RKO (cell line): ENCODE measurements at places on chromosomes 2 and 18.

GRCh38 chr18:74328206-74328605 is 12.6 kb downstream of the C18orf63 start:
- no peak for DNase-seq

- DNase-seq: no peak
Observed at GRCh38 chr2:105580216-105580615, 164.5 kb upstream of the NCK2 start.

- peak; percentile 36 for DNase-seq
Observed at GRCh38 chr2:88654714-88655113, 27.4 kb upstream of the EIF2AK3 start.

GRCh38 chr2:202102425-202103000 is 29.5 kb downstream of the KIAA2012 start:
- no peak for DNase-seq

- no peak for DNase-seq
Observed at GRCh38 chr18:42080340-42080739, 125.3 kb downstream of the PIK3C3 start.

DNA sequence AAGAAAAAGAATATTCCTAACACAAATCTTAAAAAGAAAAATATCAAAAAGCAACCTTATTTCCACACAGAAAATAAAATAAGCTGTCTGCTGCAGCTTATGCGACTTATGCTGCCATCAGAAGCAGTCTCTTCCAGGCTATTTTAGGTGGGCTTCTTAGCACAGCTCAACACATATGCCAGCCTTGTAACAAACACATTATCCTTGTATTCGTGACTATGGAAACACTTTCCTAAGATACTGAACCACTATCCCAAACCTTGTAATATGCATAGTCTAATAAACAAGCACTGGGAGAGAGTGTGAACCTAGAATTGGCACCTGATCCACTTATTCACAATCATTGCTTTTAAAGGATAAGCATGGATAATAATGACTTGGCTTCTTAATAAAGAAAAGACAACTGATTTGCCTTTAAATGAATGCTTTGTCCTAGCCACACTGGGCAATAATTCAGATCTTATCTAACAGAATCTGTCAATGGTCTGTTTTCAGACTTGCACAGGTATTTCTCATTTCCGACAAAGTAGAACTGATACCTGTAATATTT is 40.0 kb upstream of the RNU4ATAC start:
- DNase-seq: no peak

GRCh38 chr18:77052983-77053309 is 79.6 kb downstream of the MBP start:
- DNase-seq: no peak

DNA sequence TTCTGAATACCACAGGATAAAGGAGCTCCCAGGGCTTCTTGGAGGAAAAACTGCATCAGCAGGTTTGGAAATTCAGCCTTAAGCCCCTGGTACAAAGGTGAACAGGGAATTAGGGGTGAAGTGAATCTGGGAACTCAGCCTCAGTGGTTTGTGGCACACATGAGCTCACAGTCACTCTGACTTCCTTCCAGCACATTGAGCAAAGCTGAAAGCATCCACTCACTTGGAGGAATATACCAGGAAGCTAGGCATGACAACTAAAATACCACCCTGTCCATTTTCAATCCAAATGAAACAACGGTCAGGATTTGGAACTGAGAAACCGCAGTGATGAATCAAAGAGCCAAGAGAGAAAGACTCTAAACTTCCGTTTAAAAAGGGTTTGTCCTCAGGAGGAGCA is 216.1 kb downstream of the ICOS start:
- DNase-seq: no peak

- peak; percentile 56 for DNase-seq
Observed at GRCh38 chr2:20065885-20066602, 14.6 kb upstream of the LAPTM4A start.

DNA sequence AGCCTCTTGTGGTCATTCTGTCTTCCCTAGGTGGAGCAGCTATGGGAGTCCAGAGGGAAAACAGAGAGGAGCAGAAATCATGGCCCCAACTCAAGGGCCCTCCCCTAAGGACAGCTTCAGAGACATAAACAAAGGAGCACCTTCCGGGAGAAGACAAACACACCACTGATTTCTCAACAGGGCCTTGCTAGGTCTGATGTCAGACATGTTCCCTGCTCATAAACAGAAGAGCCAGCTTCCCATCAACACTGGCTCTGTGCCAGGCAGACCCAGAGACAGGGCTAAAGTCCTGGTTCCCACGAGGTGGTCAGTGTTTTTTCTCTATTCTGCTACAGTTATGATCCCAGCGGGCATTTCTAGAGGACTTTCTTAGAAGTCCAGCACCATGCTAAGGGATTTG is 19.3 kb downstream of the CXCR2 start:
- DNase-seq: no peak

- no peak for DNase-seq
Observed at GRCh38 chr2:42800981-42801380, 8.6 kb upstream of the HAAO start.

DNA sequence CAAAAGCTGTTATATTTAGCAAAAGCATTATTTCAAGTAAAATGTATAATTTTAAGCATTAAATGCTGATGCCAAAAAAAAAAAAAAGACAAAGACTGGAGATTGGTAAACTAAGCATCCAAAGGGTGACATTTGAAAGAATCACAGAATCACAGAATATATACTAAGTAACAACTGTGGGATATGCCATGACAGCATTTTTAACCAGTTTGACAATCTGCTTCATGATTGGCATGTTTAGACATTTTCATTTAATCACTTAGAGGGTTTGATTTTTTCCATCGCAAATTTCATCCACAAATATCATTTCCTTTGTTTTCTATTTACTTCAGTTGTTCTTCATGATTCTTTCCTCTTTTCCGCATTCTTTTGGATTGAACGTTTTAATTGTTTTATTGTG is 66.9 kb upstream of the TMEM18 start:
- DNase-seq: no peak

- DNase-seq: no peak
Observed at GRCh38 chr2:195392446-195393336, 264.3 kb upstream of the SLC39A10 start.

DNA sequence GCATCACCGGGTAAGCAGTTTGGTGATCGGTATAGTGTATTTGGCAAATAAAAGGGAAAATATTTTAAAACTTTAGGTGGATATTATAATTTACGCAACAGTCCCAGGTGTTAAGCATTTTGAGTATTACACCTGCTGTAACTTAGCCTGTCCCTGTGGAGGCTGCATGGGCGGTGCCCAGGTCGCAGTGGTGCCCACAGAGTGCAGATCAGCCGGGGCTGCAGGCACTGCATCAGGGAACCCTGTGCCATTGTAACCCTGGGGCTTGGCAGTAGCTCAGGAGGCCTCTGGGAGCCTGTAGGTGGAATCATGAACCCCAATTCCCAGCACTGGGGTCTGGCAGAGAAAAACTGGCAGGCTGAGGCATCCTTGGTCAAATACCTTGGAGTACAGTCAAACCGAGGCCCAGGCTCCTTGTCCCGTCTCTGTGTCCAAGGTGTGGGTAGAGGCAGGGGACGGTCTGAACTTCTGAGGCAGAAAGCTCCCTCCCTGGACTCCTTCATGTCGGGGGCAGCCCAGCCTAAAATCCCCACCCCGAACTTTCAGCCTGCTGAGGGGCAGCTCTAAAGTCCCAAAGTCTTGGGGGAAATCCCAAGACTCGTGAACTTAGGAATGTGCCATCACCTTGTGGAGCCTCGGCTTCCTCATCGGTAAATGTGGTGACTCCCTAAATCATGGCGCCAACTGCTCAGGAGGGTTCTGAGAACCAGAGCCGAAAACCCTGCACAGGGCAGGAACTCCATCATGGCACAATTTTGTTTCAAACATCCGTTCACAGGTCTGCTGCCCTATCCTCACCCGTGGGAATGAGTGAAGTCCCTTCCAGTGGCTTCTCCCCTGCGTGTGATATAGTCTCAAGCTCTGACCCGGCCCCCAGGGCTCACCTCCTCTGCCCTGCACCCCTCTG is 85.7 kb downstream of the INHBB start:
- no peak for DNase-seq

DNA sequence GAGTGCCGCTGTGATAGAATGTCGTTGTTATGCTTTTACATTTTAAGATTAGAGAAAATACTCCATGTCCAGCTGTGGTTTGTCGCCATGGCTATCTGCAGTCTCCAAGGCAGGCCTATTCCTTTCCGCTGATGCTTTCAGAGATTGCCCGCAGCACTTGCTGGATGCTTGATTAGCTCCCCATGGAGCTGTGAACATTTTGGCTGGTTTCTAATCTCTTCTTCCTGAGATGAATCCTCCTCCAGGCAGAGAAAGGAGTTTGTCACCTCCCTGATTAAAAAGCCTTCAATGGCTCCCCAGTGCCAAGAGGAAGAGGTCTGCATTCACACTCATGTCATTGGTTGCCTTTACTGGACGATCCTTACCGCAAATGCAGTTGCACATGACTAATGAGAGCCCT is 32.6 kb upstream of the LPIN1 start:
- no peak for DNase-seq

- DNase-seq: peak; percentile 52
Observed at GRCh38 chr2:164917296-164917903, 37.9 kb downstream of the SLC38A11 start.
